CD8-positive, alpha-beta memory T cell (primary cell): ENCODE measurements at places on chromosomes 3 and 15.

DNA sequence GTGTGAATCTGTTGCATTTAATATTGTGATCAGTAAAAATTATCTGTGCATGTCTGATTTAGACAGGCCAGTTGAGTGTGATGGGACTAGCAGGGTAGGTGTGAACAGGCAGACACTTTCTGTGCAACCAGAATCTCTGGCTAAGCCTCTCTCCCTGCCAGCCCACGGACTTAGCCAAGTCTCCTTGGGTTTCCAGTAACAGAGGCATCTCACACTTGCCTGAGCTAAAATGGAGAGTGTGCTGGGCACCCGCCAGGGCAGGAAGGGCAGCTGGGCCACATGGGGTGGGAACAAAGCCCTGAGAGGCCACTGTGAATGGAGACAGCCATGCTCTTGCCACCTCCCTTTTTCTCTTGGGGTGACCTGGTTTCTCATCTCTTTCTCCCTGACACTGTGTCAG lies 12.5 kb upstream of the RPS27L start:
- DNase-seq: no peak

- no peak for DNase-seq
Measured at GRCh38 chr3:187833799-187834578, 88.7 kb upstream of the BCL6 start.

DNA sequence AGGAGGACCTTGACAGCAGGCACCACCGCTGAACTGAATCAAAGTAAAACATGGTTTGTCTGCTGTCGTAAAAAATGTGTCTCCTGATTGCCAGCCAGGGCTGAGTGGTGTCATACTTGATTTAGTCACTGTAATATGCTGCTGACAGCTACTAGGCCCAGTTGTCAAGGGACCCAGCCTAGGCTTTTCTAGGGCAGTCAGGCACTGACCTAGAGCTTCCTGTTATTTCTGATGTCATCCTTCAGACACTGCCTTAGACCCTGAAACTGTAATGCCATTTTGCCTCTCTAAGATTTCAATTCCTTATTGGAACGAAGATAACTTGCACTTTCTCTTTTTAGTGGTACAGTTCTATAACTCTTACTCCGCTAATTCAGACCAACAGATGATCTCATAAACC lies 2.6 kb upstream of the MRPL3 start:
- DNase-seq: no peak

DNA sequence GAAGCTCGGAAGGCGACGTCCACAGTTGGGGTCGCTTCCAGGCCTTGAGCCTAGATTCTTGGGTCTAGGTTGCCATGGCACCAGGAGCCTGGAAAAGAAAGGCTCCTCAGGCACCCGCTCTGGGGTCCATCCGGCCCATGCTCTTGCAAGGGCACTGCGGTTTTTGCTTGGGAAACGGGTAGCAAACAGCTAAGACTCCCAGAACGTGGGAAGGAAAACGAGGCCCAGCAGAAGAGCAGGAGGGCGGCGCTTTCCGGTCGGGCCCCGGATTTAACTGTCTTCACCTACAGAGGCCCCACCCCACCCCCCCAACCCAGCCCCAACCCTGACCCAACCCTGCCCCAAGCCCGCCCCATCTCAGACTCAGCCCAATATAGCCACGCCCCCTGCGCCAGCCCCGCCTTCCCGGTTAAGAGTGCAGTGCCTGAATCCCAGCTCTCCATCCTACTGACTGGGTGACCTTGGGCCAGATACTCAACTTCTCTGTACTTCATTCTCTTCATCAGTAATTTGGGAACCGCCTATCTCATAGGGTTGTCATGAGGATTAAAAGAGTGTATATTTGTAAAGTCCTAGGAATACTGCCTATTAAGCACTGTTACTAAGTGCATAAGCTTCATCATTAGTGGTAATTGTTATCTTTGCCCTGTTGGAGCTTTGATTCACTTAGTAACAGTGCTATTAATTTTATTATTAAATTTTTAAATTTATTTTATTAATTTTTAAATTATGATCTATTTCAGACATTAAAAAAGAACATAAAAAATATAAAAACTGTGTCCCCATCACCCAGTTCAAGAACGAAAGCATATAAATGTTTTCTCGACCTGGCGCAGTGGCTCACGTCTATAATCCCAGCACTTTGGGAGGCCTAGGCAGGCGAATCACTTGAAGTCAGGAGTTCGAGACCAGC lies 28.4 kb upstream of the SMAD6 start:
- no peak for DNase-seq
